NAMALWA (cell line): ENCODE measurements at places on chromosomes 11 and 22.

GRCh38 chr22:40659166-40659565 lies 20.1 kb upstream of the MCHR1 start:
- DNase-seq, result no peak

DNA sequence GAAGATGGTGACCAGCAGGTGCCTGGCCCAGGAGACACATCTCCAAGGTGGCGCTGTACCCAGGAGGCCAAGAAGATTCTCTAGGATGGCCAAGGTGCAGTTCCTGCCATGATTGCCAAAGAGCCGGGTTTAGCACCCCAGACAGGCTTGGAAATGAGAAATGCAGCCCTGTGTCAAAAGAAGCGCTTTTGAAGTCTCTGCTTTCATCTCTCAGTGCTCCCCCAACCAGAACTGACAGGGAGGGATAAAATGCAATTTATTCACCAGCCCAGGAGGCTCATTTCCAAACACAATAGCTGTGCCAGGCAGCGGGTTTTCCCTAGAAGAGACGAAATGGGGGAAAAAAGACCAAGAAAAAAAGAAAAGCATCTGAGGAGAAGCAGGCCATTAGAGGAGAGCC lies 195.9 kb upstream of the NCAM1 start:
- no peak for DNase-seq

DNA sequence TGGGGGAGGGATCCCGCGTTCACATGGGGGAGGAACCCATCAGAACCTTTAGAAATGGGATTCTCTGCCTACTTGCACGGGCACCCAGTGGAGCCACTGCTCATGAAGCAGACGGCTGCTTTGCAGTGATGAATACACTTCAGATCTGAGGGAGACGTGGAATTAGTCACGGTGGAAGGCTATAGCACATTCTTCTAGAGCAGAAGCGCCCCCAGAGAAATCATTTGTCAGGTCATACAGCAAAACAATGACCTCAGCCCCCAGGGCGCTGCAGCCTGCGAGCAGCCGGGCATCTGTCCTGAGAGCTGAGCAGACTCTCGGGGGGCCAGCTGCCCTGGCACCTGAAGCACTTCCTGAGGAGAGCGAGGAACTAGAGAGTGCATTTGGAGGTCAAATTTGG lies 12.7 kb downstream of the TP53AIP1 start:
- DNase-seq, result no peak

DNA sequence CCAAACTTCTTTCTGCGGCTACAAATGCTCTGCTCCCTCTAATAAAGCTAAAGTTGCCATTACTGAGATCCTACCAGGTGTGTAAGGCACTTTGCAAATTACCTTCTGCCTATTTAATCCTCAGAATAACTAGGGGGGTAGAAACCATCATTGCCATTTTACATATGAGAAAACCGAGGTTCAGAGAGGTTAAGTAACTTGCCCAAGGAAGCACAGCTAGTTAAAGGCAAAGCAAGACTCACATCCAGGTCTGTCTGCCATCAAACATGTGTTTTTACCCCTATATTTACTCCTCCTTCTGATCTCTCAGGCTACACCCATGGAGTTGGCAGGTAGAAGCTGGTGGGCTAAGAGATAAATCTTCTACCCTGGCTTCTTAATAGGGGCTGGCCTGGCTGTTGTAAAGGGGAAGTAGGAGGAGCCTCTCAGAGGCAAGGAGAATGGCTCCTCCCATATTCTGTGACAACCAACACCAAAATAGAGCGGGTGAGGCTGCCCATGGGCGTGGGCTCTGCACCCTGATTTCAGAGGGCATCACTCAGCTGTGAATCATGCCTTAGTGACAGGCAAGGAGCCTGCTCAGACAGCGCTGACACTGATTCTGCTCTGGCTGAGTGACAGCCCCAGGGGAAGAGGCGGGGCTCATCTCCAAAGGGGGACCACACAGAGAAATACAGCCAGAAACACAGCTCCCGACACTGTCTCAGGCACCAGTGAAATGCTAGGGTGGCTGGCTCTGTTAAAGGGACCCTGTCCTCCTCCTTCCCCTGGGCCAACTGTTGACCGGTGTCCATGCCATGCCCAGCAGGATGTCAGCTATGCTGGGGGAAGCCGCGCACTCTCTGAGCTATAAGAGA lies 106.8 kb downstream of the ABTB2 start:
- peak; percentile 91 for DNase-seq

- DNase-seq, result no peak
Observed at GRCh38 chr22:44286646-44287045, 26.1 kb downstream of the SHISAL1 start.

GRCh38 chr11:134275534-134276395 lies at the start of gene GLB1L3:
GLB1L3 (plus strand) TSS chr11:134276379; CDS start chr11:134276741, 362 bp downstream.
- no peak for DNase-seq

GRCh38 chr11:44011797-44012196 lies 36.0 kb upstream of the ACCSL start:
- DNase-seq, result no peak

DNA sequence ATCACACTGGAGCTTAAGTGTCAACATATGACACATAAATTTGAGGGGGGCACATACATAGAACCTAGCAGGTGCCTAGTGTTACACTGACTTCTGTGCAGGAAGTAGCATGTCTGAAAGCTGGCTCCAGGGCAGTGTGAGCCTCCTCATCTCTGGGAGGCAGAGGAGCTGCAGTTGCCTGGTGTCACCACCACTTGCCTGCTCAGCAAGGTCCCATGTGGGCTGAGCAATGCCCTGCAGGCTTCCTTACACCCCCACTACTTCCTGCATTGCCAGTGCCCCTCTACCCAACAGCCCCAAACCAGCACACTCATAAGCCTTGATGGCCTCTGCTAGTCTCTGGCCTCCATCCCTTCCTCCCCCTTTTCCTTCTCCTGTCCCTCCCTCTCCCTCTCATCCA lies 165.8 kb downstream of the BUD13 start:
- no peak for DNase-seq

DNA sequence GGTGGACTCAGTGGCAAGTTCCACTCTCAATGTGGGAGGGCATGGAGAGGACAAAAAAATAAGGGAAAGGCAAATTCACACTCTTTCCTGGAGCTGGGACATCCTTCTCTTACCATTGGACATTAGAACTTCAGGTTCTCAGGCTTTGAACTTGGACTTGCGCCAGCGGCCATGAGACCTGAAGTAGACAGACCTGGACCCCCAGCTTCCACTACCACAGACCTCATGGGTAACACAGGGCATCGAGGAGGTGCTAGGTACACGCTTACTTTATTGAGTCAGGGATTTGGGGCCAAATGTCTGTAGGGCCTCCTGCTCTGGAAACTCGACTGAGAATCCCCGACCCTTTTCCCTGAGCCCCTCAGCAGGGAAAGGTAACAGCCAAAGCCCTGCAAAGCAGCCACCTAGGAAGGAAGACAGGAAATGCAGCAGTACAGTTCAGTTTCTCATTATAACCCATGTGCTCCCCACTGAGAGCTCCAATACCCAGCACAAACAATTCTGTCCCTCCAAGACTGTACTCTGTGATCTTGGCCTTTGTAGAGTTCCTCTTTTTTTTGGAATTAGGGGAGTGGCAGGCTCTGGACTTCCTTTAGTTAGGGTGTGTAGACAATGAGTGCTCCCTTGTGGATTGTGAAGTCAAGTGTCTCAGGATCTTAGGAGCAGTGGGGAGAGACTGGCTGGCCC lies 5.7 kb downstream of the CHRNA10 start:
- DNase-seq, result no peak

- no peak for DNase-seq
Observed at GRCh38 chr22:38083931-38084631, at the start of gene SLC16A8. SLC16A8 (minus strand) TSS chr22:38084184; CDS start chr22:38082873, 1,311 bp downstream.

GRCh38 chr11:120326228-120326627 lies 1.1 kb downstream of the TLCD5 start:
- no peak for DNase-seq

DNA sequence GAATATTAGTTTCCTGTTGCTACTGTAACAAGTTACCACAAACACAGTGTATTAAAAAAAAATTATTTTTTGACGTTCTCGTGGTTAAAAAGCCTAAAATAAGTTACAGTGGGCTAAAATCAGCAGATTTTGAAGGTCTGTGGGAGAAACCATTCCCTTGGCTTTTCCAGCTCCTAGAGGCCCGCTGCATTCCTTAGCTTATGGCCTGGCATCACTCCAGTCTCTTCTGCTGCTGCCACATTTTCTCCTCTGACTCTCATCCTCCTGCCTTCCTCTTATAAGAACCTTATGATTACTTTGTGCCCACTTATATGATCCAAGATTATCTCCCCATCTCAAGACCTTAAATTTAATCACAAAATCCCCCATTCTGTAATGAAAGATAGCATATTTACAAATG lies 392.7 kb downstream of the GUCY1A2 start:
- no peak for DNase-seq

GRCh38 chr22:24133187-24133965 lies 47.9 kb upstream of the SUSD2 start:
- DNase-seq, result no peak

DNA sequence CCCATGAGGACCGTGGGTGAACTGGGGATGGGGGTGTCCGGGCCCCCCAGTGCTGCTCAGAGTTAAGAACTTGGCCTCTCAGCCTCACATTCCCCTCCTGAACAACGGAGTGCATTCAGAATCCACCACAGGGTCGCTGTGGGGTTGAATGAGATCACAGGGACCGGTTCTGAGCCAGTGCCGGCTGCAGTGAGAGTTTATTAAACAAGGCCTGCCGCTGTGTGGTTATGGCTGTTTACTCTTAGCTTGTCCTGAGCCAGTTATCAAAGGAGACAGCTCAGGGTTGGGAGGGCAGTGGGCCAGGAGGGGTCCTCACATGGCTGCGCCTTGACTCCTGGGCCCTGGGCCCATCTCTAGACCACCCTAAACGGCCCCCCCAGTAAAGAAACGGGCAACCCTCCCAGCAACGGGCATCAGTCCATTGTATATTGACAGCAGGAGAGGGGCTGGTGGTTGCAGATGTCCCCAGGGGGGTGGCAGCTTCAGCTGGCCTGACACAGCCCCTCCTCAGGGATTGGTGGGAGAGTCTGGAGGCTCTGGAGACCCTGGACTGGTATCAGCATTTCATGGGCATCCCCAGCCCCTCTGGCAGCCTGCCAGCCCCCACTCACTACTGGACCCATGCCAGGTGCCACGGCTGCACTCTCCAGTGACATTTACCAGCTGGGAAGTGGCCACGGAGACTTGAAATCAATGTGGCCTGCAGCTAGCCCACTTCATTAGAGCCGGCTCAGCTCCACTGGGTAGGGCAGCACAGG lies 15.1 kb upstream of the CABP7 start:
- DNase-seq, result no peak

GRCh38 chr11:86703987-86704386 lies 31.6 kb upstream of the ME3 start:
- no peak for DNase-seq

GRCh38 chr11:86938203-86938899 lies 16.8 kb downstream of the FZD4 start:
- DNase-seq, result no peak

DNA sequence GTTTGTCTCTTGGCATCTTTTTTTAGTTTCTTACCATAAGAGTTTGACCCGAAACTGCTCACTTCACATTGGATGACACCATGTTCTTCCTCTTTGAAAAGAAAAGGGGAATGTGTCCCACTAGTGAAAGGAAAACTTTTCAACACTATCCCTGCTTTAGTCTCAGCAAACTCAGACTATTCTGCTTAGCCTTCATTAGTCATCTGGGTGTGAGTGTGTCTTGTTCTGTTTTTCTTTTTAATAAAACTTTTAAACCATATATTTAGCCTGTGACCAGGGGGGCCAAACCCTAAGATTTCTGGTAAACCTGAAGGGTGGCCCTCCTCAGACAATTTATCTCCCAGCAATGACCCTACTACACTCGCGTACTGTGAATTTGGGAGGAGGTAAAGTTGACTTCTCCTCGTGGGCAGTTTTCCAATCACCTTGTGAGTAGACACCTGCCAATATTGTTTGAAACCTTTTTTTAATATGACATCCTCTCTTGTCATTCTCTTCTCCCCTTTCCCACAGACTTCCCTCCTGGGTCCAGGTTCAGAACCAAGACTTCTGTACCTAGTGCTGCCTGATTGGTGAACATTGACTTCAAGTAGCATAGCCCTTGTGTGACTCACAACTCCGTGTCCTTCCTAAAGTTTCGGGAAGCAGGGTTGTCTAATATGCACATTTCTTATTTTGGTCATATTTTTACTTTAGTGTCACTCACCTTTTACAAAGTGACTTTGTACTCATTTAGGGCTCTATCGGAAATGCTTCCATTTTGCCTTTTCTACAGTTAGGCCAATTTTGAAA lies 39.9 kb downstream of the DBX1 start:
- DNase-seq, result no peak

- DNase-seq, result no peak
Observed at GRCh38 chr22:36865346-36865745, 4.5 kb downstream of the NCF4 start.
